ENCODE measurements at places on chromosomes 13 and 19. TPM values are rescaled to one million over a fixed set of nuclear protein-coding genes. Genes with fewer than 3 reads are reported as not detected.

The SSC5D gene
- polyA plus RNA-seq = not detected

The GPR183 gene
- not detected for polyA plus RNA-seq

The PSG1 gene
- polyA plus RNA-seq = 0.10 TPM

The FCAR gene
- not detected for polyA plus RNA-seq

The SDHAF1 gene
- 15.3 TPM for polyA plus RNA-seq

The XPO4 gene
- 8.3 TPM for polyA plus RNA-seq

The MBD3L3 gene
- polyA plus RNA-seq = not detected

The ZNF570 gene
- polyA plus RNA-seq = 0.94 TPM

The ZNF530 gene
- 4.6 TPM for polyA plus RNA-seq

The DACT3 gene
- 0.07 TPM for polyA plus RNA-seq

The TPTE2 gene
- not detected for polyA plus RNA-seq

The TJP3 gene
- 0.48 TPM for polyA plus RNA-seq

The GCDH gene
- 23.4 TPM for polyA plus RNA-seq

The PRSS57 gene
- polyA plus RNA-seq = not detected

The CACNG6 gene
- polyA plus RNA-seq = not detected

The RNF126 gene
- polyA plus RNA-seq = 54.4 TPM

The MAST1 gene
- 0.42 TPM for polyA plus RNA-seq

The PABPC3 gene
- polyA plus RNA-seq = 0.16 TPM

The CYP4F12 gene
- 0.26 TPM for polyA plus RNA-seq

The C5AR2 gene
- polyA plus RNA-seq = 0.06 TPM

The RYR1 gene
- polyA plus RNA-seq = 0.06 TPM

The KLK11 gene
- polyA plus RNA-seq = 1.5 TPM

The CEACAM1 gene
- 10.3 TPM for polyA plus RNA-seq

The ZNF541 gene
- not detected for polyA plus RNA-seq

The B3GNT8 gene
- 0.93 TPM for polyA plus RNA-seq

The CTXN1 gene
- polyA plus RNA-seq = 2.1 TPM

The CD37 gene
- polyA plus RNA-seq = not detected

The TEX101 gene
- polyA plus RNA-seq = not detected

The RFPL4A gene
- polyA plus RNA-seq = not detected

The FXYD3 gene
- 901 TPM for polyA plus RNA-seq

The WASF3 gene
- polyA plus RNA-seq = 6.8 TPM

The CTU1 gene
- polyA plus RNA-seq = 4.3 TPM

The TIMM29 gene
- polyA plus RNA-seq = 7.7 TPM
